ENCODE measurements at places on chromosomes 3 and 15.

- DNase-seq = no peak
Measured at GRCh38 chr3:100072326-100073048, 41.8 kb downstream of the FILIP1L start.

- no peak for DNase-seq
Measured at GRCh38 chr15:36284911-36285310, 294.5 kb upstream of the CDIN1 start.

- DNase-seq = no peak
Measured at GRCh38 chr15:48537271-48538113, 108.0 kb downstream of the FBN1 start.

DNA sequence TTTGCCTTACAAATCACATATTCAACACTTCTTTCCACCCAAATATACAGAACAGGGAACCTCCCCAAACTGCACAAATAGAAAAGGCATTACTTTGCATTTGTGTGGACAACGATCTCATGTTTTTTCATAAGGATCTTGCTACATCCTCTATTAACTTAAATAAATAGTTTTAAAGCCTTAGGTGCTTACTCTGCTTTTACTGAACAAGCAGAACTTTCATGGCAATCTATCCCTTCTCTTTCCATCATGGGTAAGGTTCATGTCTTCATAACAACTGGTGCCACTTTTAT, 18.1 kb downstream of the SIAH2 start:
- DNase-seq = no peak

- no peak for DNase-seq
Measured at GRCh38 chr15:56410721-56411120, 45.5 kb downstream of the TEX9 start.

GRCh38 chr15:62711691-62712454, 330.7 kb upstream of the TPM1 start:
- DNase-seq = no peak

- DNase-seq = no peak
Measured at GRCh38 chr3:179743913-179744312, 91.1 kb downstream of the USP13 start.

- DNase-seq = no peak
Measured at GRCh38 chr3:179672918-179673317, 20.1 kb downstream of the USP13 start.

- no peak for DNase-seq
Measured at GRCh38 chr15:55897560-55898336, 95.7 kb downstream of the NEDD4 start.

- no peak for DNase-seq
Measured at GRCh38 chr3:52150357-52150756, 3.9 kb downstream of the POC1A start.

DNA sequence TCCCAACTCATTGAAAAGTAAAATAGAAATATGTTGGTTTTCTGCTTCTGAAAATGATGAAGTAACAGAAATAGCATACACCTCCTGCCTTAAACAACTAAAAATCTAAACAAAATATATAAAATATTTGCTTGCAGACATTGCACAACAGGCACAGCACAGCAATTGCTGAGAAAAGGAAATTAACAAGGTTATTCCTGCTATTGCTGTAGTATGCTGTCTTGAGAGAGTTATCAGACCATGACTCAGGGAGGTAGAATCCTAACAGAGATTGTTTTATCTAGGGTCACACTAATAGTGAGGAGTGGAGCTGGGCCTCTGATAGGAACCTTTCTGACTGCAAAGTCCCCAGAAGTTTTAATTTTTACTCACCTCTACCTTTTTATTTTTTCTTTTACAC, 72.6 kb downstream of the ZBTB20 start:
- DNase-seq = no peak

DNA sequence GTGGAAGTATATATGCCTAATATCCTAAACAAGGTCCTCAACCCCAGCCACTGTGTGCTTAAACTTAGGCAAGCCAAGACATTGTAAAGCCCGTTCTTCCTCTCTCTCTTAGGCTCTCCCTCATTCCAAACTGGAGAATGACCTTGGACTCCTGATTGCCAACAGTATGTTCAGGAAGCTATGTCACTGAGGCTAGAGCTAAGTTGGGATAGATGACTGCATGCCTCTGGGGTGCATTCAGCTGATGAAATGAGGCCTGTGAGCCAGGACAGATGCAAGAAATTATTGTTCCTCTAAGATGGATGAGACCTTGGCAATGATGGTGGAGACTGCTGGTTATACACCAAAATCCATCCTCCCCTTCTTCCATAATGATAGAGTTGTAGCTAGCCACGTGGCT, 27.9 kb upstream of the TBC1D21 start:
- DNase-seq = no peak

DNA sequence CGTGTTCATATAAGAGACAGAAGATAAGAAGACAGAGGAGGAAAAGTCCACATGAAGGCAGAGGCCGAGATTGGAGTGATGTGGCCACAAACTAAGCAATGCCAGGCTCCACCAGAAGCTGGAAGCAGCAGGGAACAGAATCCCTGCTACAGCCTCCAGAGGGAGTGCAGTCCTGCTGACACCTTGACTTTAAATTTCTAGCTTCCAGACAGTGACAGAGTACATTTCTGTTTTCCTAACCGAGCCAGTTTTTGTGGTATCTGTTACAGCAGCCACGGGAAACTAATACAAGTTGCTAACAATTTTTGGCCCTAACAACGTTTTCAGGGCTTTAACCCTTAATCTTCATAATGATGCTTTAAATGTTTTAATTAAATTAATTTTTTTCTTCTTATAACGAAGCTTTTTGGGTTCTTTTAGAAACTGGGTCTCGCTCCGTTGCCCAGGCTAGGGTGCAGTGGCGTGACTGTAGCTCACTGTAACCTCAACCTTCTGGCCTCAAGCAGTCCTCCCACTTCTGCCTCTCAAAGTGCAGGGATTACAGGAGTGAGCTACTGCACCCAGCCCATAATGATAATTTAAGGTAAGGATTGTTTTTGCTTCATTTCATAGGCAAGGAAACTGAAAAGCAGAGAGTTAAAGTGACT, 202.3 kb upstream of the PROK2 start:
- DNase-seq = no peak

DNA sequence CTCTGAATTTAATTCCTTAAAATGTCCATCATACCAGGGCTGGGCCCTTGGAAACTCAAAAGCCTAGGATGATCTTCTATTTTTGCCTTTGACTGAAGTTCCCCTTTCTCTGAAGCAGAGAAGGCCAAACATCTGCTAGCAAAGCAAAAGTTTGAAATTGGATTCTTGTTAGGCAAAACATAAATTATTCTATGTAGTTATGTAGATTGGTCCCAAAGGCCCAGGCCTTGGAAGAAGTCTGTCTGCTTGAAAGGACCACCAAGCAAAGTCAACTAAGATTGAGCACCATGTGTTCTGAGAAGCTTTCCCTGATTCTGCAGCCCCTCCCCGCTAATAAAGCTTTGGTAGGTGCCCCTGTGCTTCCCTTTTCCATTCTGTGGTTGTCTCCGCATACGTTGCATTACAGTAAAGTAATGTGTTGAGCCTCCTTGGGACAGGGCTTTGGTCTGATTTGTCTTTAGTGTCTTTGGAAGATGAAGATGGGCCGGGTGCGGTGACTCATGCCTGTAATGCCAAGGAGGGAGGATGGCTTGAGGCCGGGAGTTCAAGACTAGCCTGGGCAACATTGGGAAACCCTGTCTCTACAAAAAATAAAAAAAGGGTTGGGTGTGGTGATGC, 56.4 kb downstream of the RPL39L start:
- no peak for DNase-seq

DNA sequence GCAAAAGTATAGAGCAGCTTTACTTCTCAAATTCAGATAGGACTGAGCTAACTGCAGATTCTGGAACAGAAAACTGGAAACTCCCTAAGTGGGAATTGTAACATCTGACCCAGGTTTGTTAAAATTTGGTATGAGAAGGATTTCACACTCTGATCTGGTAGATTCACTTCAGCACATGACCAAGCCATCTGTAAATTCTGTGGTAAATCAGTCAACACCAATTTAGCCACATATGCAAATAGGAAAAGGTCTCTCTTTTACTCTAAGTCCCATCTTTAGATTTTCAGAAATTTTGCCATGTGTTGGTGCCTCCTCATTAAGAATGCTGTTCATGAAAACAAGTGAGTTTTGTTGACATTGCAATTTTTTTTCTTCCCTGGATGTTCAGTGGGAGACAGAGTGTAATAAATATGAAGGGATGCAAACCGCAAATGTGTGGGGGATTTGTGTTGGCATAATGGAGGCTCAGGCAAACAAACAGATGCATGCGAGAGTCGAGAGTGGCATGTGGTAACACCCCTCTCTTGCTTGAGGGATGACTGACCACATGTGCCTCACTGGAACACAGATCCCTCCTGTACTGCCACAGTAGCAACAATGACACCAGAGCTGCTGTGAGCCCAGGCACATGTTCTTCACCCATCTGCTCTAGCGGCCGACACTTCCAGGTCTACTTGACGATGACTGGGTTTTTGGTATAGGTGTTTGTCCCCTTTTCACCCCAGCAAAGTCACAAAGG, 146.6 kb downstream of the FEZF2 start:
- no peak for DNase-seq

- no peak for DNase-seq
Measured at GRCh38 chr3:73448761-73449301, 175.9 kb downstream of the PDZRN3 start.

DNA sequence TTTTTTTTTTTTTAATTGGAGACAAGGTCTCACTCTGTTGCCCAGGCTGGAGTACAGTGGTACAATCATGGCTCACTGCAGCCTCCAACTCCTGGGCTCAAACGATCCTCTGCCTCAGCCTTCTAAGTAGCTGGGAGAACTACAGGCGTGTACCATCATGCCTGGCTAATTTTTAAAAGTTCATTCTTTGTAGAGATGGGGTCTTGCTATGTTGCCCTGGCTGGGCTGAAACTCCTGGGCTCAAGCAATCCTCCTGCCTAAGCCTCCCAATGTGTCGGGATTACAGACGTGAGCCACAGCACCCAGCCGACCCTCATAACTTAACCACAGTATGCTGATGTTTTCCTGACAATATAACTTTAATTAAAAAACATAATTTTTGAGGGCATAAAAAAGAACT, 24.3 kb downstream of the IL17RD start:
- no peak for DNase-seq

- DNase-seq = no peak
Measured at GRCh38 chr3:181328346-181328745, 338.8 kb upstream of the DNAJC19 start.

DNA sequence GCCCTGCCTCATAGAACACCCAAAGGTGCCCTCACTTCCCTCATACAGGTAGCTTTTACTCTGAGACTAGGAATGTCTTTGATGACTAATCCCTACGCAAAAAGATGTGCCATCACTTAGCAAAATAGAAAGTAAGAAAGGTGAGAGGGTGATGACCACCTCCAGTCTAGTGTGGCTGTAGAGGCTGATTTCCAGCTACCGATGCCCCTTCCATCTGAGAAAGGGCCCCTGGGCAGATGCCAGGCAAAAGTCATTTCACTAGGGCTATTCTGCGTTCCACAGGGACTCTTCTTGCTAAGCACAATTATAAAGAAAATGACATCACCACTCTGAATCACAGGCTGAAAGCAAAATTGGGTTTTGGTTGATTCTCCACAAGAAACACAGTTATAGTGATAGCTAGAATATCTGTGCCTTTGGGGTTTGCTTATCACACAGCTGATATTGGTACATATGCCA, 77.4 kb downstream of the RBPMS2 start:
- no peak for DNase-seq

DNA sequence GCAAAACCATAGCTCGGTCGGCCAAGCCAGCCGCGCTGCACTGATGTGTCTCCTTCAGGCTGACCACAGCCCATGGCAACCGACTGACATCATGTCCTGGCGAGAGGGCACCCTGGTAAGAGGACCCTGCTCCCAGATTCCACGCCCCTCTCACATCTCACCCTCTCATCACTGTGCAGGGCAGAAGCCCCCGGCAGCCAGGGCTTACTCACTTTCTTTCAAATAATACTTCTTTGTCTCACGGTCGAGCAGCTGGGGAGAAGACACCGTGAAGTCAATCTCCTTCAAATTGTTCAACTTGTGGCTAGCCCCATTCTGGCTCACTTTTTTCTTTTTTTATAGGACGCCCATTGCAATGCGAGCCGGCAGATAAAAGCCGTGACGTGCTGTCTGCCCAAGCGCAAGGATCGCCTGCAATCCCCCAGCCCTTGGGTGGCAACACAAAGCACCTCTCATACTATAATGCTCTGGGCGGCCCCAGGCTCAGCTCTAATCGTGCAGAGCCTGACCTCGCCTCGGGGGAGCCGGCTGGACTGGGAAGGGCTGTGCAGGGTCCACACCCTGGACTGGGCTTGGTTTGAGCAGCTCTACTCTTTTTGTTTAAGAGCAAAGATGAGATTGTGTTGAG, 33.6 kb downstream of the VGLL4 start:
- DNase-seq = no peak
